ENCODE measurements at places on chromosomes 2 and 18.

GRCh38 chr2:29314816-29315571 lies 199.8 kb downstream of the CLIP4 start:
- H3K27ac ChIP-seq = no peak overlapping the region
- no peaks in the 10 kb centered on the region for H3K4me1 ChIP-seq
- peaks cover 39% of the 10 kb centered on the region for H3K27me3 ChIP-seq

GRCh38 chr18:57813245-57813644 lies 10.1 kb upstream of the ATP8B1 start:
- H3K4me1 ChIP-seq = peaks cover 3% of the 10 kb centered on the region
- H3K36me3 ChIP-seq = no peaks in the 10 kb centered on the region
- peak; percentile 75 for ATAC-seq
- no peaks in the 10 kb centered on the region for H3K27me3 ChIP-seq
- no peak overlapping the region for H3K4me3 ChIP-seq

DNA sequence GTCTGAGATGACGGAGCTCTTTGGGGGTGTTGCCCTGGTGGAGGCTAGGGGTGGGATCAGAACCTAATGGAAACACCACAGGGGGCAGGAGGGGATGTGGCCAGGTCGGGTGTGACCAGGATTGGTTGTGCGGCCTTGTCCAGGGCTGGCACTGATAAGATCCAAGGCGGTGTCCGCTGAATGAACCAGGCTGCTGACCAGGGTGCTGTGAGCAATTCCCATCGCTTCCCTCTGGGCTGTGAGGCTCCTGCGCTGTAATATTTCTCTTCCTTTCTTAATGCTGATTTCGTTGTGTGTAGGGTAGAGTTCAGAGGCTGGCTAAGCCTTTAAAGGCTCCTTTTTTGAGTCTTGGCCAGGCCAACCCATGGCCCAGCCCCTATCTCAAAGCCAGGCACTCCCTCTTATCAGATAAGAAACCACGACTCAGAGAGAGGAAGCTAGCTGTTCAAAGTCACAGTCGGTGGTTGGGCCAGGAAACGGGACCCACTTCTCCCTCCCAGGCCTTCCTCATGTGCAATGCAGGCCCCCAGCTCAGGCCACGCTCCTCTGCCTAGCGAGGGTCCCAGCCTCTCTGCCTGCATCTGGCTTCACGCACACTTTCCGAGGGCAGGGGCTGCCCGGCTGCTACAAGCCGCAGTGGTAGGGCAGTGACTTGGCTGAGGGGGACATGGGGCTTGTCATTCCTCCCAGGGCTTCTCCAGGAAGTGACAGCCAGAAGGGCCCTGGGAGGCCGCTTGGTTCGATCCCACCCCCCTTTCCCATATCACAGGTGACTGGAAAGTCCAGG lies 26.0 kb upstream of the FOSL2 start:
- no peaks in the 10 kb centered on the region for H3K36me3 ChIP-seq
- no peaks in the 10 kb centered on the region for H3K27me3 ChIP-seq
- no peaks in the 10 kb centered on the region for H3K4me1 ChIP-seq
- ATAC-seq = peak; percentile 45

- no peak for ATAC-seq
- no peaks in the 10 kb centered on the region for H3K36me3 ChIP-seq
- H3K27me3 ChIP-seq = no peaks in the 10 kb centered on the region
These were observed 6.5 kb downstream of the NCAPH start for GRCh38 chr2:96342085-96342484.

- no peaks in the 10 kb centered on the region for H3K36me3 ChIP-seq
- H3K4me3 ChIP-seq = no peak overlapping the region
- H3K27ac ChIP-seq = no peak overlapping the region
- H3K27me3 ChIP-seq = no peaks in the 10 kb centered on the region
- H3K4me1 ChIP-seq = no peaks in the 10 kb centered on the region
These were observed 1.8 kb downstream of the FBXO48 start for GRCh38 chr2:68465081-68465916.

DNA sequence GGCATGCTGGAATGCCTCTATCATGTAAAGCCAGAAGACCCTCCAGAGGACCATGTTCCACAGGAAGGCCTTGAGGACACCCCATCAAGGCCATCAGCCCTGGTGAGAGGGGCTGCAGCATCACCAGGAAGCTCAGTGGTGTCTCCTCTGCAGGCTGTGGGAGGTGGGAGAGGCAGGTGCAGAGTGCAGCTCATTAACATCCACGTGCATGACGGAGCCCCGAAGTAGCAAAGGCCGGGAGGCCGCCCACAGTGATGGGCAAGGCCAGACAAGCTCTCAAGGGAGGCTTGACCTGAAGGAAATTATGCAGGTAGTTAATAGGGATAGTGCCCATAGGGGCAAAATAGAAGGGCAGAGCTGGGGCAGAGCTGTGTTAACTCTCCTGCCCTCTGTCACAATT lies 30.3 kb upstream of the SMCHD1 start:
- H3K27ac ChIP-seq = no peak overlapping the region
- no peaks in the 10 kb centered on the region for H3K27me3 ChIP-seq
- H3K4me3 ChIP-seq = no peak overlapping the region

GRCh38 chr18:63465059-63465458 lies 11.7 kb upstream of the SERPINB5 start:
- ATAC-seq = no peak
- no peaks in the 10 kb centered on the region for H3K4me1 ChIP-seq
- no peak overlapping the region for H3K27ac ChIP-seq
- H3K36me3 ChIP-seq = no peaks in the 10 kb centered on the region
- no peak overlapping the region for H3K4me3 ChIP-seq

DNA sequence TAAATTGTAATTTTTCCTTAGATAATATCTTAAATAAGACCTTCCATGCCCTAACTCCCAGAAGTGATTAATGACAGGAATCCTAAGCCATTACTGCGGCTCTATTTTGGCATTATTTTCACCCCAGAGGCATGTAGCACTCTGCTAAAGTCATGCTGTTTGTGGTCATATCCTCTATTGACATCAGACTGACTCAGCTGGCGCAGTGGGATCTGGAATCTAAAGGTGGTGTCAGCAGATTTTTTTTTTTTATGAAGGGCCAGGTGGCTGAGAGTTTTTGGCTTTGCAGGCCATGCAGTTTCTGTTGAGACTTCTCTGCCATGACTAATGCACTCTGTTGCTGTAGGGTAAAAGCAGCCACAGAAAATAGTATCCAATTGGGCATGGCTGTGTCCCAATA lies 64.1 kb upstream of the ACVR1C start:
- H3K4me3 ChIP-seq = no peak overlapping the region
- no peaks in the 10 kb centered on the region for H3K27me3 ChIP-seq
- H3K36me3 ChIP-seq = no peaks in the 10 kb centered on the region
- no peak overlapping the region for H3K27ac ChIP-seq
- H3K4me1 ChIP-seq = no peaks in the 10 kb centered on the region

DNA sequence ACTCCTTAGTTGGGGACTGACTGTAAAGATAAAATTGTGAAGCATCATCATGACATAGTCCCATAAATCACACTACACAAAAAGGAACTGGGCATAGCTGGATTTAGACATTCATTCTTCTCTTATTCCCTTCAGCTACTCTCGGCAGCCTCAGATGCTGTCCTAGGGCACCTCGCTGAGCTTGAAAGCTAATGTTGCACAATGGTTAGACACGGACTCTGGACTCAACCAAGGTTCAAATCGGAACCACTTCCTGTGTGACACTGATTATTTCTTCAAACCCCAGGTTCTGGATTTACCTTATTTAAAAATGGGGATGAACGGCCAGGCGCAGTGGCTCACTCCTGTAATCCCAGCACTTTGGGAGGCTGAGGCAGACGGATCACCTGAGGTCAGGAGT lies 89.8 kb downstream of the CCBE1 start:
- no peaks in the 10 kb centered on the region for H3K27me3 ChIP-seq
- no peaks in the 10 kb centered on the region for H3K36me3 ChIP-seq
- H3K27ac ChIP-seq = no peak overlapping the region
- H3K4me3 ChIP-seq = no peak overlapping the region
- H3K4me1 ChIP-seq = no peaks in the 10 kb centered on the region
- no peak for ATAC-seq

Measured in gastroesophageal sphincter (tissue), 4 donors.